Cerebellar nuclear complex (tissue), 1 donor: ENCODE measurements at places on chromosomes 3 and 15.

DNA sequence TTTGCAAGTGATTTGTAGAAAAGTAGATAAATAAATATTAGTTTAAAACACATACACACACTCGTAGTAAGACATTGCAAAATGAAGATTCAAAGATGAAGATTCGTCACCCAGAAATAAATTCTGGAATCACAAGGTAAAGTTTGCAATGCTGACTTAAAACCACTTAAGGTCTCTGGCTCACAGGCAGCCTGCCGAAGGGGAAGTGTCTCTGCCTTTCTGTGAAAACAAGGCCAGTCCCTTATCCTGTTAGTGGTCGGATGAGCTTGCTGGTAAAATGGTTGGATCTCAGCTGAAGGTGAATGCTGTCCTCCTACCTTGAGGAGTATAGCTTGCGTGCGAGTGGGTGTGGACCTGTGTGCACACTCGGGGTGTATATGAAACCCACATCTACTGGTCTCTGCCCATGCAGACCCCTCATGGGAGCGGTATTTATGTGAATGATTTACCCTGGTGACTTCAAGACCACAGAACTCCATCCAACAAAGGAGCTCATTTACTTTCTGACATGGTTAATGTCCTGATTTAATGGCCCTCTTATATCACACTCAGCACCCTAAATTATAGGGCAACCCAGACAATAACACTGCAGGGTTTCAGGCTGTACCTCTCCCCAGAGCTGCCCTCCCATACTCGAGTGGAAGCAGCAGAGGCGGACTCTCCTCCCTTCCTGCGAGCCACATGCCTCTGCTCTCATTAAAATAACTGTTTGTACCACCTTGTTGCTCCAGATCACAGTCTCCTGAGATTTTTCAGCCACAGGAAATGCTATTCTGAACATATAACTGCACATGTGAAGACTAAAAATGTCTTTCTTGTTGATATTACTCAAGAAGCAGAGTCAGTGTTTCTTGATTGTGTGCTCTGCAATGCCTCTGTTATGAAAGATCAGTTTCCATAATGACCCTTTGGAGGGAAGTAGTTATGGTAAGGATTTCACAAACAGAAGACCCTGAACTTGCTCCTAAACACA lies 45.9 kb upstream of the ALDH1A3 start:
- no peak for DNase-seq

DNA sequence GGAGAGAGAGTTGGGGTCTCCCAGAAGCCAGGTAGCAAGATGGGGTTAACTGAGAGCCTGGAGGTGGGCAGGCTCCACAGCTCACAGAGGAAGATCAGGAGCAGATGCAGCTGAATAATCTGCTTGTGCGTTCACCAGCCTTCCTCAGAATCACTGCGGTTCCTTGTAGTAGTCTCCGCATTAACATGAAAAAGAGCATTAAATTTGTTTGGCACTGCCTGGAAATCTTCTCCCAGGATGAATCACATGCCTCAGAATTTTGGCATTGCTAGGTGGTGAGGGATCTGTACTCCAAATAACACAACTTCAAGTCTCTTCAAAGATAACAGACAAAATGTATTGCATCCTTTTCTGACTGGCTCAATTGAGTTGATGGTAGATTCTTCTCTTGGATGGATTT lies 700.6 kb upstream of the ARRDC4 start:
- no peak for DNase-seq

- no peak for DNase-seq
Observed at GRCh38 chr3:196639483-196640296, at the start of gene NRROS. Gene NRROS (plus strand): TSS chr3:196639694. CDS start chr3:196654540, 14,846 bp downstream.

GRCh38 chr3:150391161-150391560 lies 16.9 kb upstream of the TSC22D2 start:
- DNase-seq, result no peak

- DNase-seq, result peak; percentile 89
Observed at GRCh38 chr3:13077431-13078162, 4.4 kb upstream of the IQSEC1 start.

DNA sequence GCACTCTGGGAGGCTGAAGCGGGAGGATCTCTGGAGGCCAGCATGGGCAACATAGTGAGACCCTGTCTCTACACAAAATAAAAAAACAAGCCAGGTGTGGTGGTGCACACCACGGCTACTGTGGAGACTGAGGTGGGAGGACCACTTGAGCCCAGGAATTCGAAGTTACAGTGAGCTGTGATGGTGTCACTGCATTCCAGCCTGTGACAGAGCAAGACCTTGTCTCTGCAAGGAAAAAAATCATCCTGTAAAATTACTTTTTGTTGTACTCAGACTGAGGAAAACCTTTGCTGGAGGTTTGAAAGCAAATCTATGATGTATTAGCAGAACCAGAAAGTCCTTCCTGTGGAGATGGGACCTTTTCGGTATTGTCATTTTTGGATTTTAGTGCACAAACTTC lies 63.3 kb downstream of the ATP1B3 start:
- DNase-seq, result no peak

GRCh38 chr15:64806509-64806908 lies 18.9 kb downstream of the PIF1 start:
- no peak for DNase-seq

DNA sequence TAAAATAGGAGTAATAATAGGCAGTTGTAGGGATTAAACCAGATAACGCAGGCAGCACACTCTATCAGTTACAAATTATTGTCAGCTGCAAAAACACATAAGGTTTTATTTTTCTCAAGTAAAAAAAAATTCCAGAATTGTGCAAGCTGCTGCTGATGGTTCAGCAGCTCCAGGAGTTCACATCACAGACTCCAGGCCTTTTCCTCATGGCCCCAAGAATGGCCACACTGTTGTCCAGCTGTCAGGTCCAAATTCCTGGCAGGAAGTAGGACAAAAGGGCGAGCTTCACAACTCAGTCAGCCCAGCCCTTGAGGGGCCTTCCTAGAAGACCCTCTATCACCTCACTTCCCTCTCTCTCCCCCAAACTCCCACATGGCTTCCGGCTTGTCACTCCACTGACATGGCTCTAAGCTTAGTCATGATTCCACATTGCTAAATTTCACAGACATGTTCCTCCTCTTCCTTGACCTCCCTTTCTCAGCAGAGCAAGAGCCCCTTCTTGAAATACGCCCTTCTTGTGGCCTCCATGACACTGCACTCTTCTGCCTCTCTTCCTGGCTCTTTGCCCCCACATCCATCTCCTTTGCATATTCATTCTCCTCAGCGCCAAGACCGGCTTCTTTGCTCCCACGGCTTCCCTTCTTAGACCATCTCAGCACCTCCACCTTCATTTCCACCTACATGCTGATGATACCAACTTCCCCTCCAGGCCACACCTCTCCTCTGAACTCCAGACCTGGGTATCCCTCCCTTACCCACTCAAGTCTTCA lies 27.4 kb upstream of the FAM174B start:
- no peak for DNase-seq

DNA sequence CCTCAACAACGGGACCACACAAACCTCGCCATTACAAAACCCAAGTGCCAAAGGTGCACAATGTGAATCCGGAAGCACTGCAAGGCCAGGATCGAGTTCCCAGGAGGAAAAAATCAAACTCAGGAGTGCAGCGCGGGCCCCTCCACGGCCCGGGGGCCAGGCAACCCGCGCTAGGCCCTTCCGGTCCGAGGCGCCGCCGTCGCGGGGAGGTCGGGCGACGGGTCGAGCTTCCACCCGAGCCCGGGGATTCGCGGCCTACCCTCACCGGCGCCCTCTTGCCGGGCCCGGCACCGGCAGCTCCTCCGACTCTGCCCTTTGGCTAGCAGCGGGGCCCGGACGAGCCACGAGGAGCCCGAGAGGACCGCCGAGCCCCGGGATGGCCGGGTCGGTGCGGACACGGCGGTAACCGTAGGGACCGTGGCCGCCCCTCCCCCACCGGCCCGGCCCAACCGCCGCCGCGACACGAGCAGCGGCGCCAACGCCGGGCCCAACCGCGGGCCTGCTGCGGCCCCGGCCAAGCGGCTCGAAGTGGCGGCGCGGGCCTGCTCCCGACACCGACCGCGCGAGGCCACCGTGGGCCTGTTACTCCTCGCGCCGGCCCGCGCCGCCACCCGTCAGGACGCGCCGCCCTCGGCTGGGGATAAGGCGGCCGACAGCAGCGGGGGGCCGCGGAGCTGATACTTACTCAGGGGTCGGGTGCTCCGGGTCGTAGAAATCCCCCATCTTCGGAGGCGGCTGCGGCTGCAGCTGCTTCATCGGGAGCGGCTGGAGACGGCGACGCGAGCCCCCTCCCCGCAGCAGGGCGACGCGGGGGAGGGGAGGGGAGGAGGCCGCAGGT lies 525 bp downstream of the SETD2 start:
- DNase-seq, result no peak

DNA sequence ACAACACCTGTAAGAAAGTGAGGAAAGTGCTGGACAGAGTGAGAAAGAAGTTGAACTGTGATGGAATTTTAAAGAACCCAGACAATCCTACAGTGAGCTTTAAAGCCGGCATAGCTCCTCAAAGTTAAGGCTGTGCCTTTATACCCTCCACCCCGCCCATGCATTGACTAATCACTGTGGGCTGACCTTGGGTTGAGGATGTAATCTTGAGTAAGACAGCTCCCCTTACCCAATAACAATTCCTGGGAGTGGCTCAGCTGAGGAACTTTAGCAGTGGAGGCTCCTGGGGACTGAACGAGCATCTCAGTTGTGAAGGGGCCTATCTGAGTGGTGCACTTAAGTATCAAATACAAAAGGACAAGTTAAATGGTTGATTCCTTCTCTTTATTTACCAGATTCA lies 35.7 kb upstream of the ZNF770 start:
- no peak for DNase-seq

- DNase-seq, result no peak
Observed at GRCh38 chr15:70240820-70241430, 143.2 kb upstream of the TLE3 start.

DNA sequence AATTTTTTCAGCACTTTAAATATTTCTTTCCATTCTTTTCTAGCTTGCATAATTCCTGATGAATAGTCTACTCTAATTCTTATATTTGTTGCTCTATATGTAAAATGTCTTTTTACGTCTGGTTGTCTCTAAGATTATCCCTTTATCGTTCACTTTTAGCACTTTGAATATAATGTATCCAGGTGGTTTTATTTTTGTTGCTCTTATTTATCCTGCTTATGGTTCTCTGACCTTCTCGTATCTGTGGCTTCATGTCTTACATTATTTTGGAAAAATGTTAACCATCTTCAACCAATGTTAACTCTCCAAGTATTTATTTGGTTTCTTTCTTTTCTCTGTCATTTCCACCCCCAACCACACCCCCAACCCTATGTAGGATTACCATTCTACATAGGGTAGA lies 30.0 kb upstream of the RFX7 start:
- no peak for DNase-seq

DNA sequence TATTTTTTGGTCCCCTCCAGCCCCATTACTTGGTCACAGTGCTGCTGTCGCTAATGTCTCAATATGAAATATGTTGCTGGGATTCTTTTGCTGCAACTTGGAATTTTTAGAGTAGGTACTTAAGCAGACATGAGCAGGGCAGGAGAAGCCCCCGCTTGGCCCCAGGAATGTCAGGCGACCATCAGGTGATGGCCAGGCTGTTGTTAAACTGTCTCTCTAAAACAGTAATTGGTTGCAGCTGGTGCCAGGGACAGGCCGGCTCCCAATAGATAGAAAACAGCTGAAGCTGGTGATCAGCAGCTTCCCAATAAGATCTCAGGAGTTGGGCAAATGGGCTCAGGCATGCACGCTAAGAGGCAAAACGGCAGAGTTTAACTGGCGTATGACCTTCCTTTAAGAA lies 329.9 kb upstream of the TBL1XR1 start:
- no peak for DNase-seq

DNA sequence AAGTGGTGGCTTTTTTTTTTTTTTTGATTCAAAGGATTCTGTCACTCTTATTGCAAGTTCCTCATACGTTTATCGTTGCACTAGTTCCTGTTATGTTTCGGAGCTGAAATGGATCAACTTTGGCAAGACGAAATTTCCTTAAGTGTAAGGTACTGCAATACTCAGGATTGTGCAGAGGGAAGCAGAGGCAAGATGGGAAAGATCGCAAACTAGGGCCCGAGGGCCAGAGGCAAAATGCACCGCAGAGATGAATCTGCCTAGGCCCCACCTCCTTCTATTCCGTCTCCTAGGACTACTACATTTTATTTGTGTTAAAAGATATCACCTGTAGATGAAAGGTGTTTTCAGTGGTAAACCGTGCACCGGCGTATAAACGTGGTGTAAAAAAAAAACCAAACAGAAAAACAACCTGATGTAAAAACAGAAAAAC lies 331 bp downstream of the RNU6-1 start:
- peak; percentile 54 for DNase-seq

DNA sequence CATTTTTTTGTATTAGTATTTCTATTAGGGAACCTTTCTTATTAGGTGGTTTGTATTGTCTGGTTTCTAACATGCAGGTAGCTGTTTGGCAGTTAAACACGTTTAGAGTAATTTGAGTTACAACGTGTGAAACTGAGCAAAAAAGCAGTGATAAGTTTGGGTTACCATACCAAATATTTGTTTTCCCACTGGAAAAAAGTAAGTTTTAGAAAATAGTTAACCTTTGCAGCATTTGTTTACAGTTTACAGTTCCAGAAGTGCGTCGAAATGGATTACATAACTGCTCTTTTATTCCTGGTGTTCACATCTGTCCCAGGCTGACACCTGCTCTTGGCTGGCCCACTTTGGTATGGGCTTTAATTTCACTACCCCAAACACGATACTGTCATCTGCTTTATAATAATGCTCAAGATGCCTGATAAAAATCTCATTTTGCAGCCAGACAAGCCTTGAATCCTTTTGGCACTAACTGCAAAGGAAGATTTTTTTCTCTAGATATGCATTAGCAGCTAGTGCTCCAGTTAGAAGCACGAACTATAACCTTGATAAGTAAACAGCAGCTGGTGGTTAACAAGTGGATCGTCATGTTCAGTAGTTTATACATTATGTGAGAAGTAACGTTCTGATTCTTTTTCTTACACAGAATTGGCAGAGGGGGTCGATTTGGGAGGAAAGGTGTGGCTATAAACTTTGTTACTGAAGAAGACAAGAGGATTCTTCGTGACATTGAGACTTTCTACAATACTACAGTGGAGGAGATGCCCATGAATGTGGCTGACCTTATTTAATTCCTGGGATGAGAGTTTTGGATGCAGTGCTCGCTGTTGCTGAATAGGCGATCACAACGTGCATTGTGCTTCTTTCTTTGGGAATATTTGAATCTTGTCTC lies 5.3 kb downstream of the EIF4A2 start:
- DNase-seq, result no peak
